ENCODE measurements at places on chromosomes 1 and 21.
A peak's percentile ranks its signal among the peaks of the same experiment; 100 is the strongest.

DNA sequence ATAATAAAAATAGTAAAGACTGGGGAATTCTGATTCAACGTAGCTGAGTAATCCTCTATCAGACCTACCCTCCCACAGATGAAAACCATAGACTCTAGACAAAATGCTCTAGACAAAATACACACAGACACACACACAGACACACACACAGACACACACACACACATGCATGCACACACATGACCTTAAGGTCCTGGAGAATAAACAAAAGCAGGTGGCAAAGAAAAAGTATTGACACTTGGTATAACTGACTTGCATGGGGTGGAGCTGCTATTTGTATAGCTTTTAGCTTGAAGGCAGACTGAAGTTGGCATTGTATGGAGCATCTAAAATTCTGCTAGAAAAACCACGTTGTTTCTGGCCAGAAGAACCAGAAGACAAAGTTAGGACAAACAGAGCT lies 29.3 kb downstream of the C1orf141 start:
- no peak for DNase-seq

GRCh38 chr1:174953285-174954072 lies 46.3 kb upstream of the CACYBP start:
- DNase-seq = no peak

- no peak for DNase-seq
Measured at GRCh38 chr1:232844791-232845190, 39.6 kb downstream of the MAP10 start.

GRCh38 chr1:186404454-186405051 lies 28.9 kb downstream of the ODR4 start:
- DNase-seq = peak; percentile 88

DNA sequence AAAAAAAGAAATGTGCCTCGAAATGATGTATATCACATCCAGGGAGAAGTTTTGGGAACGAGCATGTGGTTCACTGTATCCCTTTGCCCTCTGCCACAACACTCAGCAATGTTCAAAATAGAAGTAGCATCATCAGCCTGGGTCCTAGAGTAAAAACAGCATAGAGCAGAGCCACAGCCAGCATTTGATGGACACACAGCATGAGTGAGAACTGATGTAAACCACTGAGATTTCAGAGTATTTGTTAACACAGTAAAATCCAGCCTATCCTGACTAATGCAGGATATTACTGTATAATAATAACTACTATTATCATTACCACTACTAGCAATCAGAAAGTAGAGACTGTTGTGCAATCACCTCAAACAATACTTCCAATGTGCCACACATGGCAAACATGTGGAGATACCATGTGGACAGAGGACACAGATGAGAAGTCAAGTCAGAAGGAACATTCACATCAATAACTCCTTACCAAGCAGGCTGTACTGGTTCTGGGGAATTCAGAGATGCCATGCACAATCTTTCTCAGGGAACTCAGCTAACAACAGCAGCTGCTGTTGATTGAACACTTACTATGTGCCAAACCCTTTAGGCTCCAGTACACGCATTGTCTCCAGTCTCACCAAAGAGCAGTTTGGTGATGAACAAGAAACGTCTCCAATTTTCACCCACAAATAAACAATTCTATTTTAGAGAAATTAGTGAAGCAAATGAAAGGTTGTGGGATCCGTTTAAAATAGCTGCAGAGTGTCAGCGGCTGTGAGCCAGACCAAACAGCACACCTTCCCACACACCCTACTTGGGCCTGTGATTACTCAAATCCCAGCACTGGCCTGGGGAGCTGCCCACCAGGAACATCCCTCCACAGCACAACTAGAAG lies 16.6 kb upstream of the GFI1 start:
- DNase-seq = no peak

GRCh38 chr1:231628207-231628876 lies 1.8 kb downstream of the DISC1 start:
- peak; percentile 92 for DNase-seq

- peak; percentile 66 for DNase-seq
Measured at GRCh38 chr1:36867575-36867974, 166.7 kb downstream of the GRIK3 start.

- DNase-seq = no peak
Measured at GRCh38 chr1:8174807-8175206, 143.1 kb upstream of the SLC45A1 start.

DNA sequence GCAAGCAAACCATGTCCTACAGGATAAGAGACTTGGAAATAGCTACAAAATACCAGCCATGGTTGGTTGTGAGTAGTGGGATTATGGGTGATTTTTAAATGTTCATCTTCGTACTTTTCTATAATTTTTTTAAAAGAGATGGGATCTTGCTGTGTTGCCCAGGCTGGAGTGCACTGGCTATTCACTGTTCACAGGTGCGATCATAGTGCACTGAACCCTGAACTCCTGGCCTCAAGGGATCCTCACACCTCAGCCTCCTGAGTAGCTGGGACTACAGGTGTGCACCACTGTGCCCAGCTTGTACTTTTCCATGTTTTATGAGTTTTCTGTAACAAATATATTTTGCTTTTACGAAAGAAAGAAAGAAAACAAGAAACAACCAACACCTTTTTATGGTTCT lies 224.2 kb downstream of the FOXD2 start:
- DNase-seq = no peak

- DNase-seq = no peak
Measured at GRCh38 chr1:228007801-228008341, 1.1 kb downstream of the WNT3A start.

DNA sequence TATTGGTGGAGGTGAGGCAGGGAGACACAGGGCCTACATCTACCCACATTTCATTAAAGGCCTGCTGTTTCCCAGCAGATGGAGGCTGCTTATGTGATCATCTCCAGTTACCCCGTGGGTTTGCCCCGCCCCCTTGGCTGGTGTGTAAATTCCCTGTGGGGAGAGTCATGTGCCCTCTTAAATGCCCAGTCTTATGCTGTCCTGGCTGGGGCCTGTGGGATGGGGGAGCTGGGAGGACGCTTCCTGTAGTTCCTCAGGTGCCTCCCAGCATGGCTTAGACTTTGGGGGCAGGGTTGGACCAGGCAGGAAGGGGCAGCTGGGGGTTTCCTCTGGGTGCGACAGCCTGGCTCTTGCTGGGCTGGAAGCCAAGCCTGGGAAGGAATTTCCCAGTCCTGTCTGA lies 15.5 kb upstream of the CITED4 start:
- peak; percentile 92 for DNase-seq

DNA sequence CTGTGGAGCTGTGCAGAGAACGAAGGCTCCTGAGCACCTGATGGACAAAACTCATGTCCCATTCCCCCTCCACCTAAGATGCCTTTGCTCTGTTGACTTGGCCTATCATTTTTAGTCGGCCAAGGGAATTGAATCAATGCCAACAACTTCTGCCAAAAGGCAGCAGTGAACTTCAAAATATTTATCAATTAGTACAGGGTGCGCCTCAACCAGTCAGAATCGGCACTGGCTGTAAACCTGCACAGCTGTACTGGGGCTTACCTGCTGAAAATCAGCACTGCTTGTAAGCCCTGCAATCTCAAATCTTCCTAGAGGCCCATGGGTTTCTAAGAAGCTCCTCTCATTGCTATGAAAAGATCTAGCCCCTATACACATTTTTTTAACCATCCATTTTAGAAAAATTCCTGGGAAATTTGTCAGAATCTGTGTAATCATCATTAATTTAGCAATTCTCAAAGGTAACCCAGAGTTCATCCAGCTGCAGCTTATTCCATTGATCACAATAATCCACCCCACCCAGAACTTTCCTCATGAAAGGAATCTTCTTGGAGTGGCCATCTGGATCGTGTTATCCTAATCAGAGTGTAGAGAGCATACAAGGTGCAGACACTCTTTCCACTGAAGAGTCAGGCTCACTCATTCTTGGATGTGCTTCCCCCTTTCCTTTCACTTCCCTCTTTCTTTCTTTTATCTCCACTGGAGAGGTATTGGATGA lies 40.2 kb downstream of the ADAMTS1 start:
- no peak for DNase-seq

GRCh38 chr1:172402878-172403569 lies 17.5 kb upstream of the C1orf105 start:
- DNase-seq = no peak

GRCh38 chr1:114353262-114353661 lies 157.7 kb downstream of the TRIM33 start:
- DNase-seq = peak; percentile 74

- DNase-seq = no peak
Measured at GRCh38 chr1:20322825-20323612, 32.3 kb downstream of the VWA5B1 start.

DNA sequence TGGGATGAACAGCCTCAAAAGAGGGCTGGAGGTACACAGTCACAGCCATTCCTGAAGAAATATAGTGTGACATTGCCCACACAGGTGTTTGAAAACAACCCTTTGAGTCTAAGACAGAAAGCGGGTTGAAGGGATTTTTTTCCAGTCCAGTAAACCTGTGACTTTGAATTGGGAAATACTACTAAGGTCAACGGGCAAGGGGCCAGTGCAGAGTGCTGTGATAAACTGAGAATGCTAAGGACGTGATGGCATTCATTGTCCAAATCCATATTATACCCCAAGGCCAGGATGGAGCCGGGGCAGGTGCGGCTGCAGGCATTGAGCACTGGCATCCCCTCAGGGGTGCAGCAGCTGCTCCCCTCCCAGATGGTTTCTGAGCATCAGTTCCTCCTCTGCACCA lies 36.6 kb downstream of the KIAA0040 start:
- DNase-seq = no peak

- DNase-seq = no peak
Measured at GRCh38 chr1:156164125-156164831, 10.9 kb downstream of the SEMA4A start.

DNA sequence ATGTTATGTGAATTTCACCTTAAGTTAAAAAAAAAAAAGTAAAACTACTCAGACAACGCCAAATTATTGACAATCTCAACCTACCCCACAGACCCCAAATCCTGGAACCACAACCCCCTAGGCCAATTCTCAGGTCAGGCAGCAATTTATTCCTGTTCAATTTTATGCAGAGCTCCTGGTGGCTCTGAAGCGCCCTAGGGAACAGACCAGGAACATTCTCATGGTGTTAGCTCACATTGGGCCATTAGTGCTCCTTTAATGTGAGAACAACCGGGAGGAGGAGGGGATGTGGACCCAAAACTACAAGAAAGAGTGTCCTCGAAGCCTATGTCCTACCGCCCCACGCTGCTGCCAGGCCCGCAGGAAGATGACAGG lies 403 bp upstream of the PSEN2 start:
- no peak for DNase-seq

DNA sequence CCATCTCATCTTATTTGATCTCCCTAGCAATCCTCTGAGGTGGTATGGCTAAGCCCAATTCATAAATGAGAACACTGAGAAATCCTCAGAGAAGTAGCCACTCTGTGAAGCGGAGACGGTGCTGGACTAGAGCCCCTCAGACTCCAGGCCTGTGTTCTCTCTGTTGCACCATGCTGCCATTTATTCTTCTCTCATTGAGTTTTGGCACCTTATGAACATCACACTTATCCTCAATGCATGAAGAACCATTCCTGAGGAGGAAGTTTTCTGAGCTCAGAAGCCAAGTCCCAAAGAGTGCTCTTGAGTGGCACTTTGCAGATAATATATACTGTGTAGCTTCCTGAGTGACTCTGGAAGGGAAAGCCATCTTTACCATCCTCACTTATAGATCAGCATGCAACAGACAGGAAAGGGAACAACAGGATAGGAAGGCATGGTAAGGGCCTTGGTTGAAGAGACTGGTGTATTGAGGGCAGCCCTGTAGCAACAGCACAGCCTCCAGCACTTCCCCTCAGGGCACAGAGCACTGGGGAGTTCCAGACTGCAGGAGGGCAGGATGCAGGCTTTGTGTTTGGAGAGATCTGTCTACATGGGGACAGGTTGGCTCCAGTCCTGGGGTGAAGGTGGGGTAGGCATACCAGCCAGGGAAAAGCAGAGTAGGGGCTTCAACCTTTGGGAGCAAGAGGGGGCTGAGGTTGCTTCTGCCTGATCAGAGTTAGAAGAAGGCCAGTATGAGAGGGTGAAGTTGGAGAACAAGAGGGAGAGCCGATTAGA lies 1.6 kb upstream of the CRNN start:
- DNase-seq = no peak

GRCh38 chr1:36464605-36465393 lies 615 bp upstream of the MRPS15 start:
- peak; percentile 84 for DNase-seq

GRCh38 chr1:221419513-221420095 lies 322.3 kb downstream of the DUSP10 start:
- DNase-seq = no peak

- no peak for DNase-seq
Measured at GRCh38 chr1:50268049-50268448, 155.2 kb downstream of the DMRTA2 start.

DNA sequence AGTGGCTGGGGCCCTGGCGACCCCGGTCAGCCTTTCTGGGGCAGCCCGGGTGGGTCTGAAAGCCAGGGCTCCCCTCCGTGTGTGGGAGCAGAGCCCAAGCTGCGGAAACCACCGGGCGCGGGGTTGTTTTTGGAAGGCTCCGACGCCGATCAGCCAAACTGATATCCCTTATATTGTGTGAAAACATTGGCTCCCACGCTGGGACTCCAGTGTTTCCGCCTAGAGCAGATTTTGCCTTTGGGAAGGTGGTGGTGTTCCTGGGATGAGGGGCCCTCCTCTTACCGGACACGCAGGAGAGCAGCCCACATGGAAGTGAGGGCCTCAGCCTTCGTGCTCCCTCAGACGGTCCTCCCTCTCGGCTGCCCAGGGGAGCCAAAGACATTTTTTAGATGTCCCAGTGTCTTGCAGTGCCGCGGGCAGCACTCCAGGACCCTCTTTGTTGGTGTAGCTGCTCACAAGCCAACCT lies 54.3 kb downstream of the NGF start:
- no peak for DNase-seq

DNA sequence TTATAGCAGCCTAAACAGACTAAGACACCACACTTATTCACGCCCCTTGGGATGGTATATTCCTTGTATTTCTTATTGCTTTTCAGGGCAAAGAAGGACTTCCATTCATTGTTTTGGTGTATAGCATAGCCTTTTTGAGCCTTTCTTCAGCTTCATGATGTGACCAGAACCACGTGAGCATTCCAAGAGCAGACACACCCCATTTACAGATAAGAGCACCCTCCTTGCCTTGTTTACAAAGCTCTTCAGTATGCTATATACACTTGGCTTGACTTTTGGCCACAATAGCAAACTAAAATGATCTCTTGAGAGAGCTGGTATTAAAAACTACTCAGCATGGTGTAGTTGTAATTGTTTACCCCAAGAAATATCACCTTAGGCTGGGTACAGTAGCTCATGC lies 78.7 kb downstream of the PIK3R3 start:
- no peak for DNase-seq

GRCh38 chr1:109253803-109254620 lies 4.7 kb downstream of the CELSR2 start:
- DNase-seq = peak; percentile 45

DNA sequence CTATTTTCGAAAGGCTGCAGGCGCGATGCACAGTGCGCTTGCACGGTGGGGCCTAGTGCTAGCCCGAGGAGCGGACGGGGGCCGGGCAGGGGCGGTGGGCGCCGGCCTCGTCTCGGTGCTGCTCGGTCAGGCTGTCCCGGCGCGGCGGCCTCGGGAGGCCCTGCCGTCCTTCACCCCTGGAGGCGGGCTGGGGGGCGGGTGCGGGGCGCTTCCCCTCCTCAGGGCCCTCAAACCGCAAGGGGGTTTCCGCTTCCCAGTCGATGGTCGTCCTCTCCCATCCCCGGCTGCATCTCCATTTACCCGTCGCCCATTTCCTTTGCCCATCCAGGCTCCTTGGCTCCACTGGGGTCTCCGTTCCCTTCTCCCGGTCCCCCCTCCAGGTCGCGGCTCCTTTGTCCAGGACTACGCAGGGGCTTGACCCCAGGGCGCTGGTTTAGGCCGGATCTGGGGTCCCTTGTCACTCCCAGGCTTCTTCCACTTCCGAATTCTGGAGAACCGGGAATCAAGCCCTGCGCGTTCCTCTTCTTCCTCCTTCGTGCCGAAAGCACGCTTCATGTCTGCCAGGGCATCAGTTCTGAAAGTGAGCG lies 196.3 kb upstream of the LMO4 start:
- no peak for DNase-seq

Data from NCI-H82 (cell line).